ENCODE measurements at places on chromosomes 2 and 18.

DNA sequence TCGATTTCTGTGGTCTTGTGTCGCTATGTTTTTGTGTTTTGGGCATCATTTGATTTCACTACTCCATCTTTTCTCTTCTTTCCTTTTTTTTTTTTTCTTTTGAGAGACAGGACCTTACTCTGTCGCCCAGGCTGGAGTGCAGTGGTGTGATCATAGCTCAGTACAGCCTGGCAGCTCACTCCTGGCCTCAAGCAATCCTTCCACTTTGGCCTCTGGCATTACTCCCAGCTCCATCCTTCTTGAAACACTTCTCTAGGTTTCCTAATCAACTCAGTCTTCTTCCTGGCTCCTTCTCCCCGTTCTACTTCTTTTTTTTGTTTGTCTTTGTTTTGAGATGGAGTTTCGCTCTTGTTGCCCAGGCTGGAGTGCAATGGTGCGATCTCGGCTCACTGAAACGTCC, 26.5 kb downstream of the TCF23 start:
- DNase-seq, result no peak

GRCh38 chr18:26584745-26585144, 36.4 kb upstream of the KCTD1 start:
- DNase-seq, result no peak

- no peak for DNase-seq
Observed at GRCh38 chr2:41902897-41903296, 144.9 kb upstream of the PKDCC start.

GRCh38 chr2:37773371-37774130, 102.1 kb upstream of the CDC42EP3 start:
- no peak for DNase-seq

- no peak for DNase-seq
Observed at GRCh38 chr2:71789556-71790204, 336.3 kb downstream of the DYSF start.

DNA sequence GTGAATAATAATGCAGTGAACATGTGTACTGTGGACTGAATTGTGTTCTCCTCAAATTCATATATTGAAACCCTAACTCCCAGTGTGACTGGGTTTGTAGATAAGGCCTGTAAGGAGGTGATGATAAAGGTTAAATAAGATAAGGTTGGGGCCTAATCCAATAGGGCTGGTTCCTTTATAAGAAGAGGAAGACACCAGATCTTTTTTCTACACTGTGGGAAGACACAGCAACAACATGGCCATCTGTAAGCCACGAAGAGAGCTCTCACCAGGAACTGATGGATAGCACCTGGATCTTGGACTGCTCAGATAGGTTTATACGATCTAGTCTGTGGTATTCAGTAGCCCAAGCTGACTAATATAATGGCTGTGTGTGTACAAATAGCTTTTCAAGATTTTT, 66.8 kb downstream of the BMPR2 start:
- DNase-seq, result no peak

DNA sequence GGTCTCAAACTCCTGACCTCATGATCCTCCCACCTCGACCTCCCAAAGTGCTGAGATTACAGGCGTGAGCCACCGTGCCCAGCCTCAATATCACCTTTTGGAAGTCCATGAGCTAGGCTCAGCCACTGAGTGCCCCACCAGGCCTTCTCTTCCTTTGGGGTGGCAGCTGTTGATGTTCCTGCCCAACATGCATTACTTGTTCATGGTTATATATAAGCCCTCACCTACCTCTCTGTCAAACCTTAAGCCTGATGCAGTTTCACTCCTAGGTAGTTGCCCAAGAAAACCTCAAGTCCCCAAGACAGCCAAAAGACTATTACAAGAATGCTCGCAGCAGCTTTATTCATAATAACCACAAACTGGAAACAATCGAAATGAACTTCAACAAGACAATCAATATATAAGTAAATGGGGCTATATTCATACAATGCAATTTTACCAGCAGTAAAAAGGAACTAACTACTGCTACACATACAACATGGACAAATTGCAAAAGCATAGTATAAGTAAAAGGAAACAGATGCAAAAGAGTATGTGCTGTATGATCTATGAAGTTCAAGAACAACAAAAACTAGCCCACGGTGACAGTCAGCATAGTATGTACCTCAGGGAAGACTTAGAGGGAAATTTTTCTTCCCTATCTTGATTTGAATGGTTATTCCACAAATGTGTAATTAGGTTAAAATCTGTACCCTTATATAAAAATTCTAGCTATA, 59.6 kb upstream of the REL start:
- no peak for DNase-seq

DNA sequence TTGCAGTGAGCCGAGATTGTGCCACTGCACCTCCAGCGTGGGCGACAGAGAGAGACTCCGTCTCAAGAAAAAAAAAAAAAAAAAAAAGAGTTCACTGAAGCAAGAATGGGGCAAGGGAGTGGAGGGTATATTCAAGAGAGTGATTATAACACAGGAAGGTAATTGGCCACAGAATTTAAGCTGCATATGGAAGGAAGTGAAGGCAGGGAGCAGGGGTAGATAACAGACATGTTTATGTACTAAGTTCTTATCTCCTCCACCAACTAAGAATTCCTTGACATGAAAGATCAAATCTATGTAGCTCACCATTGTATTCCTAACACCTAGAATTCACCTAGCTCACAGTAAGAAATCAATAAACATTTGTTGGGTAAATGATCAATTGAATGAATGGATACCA, 37.3 kb downstream of the GKN2 start:
- DNase-seq, result no peak
